ENCODE measurements at places on chromosomes 5 and 9.

DNA sequence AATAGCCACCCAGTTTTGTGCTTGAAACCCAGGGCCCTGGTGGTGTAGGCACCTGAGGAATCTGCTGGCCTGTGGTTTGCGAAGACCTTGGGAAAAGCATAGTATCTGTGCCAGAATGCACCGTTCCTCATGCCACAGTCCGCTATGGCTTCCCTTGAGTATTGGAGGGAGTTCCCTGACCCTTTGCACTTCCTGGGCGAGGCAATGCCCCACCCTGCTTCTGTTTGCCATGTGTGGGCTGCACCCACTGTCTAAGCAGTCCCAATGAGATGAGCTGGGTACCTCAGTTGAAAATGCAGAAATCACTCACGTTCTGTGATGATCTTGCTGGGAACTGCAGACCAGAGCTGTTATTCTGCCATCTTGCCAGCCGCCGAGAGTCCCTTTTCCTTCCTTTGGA is 483.5 kb downstream of the AGTPBP1 start:
- DNase-seq, result no peak

DNA sequence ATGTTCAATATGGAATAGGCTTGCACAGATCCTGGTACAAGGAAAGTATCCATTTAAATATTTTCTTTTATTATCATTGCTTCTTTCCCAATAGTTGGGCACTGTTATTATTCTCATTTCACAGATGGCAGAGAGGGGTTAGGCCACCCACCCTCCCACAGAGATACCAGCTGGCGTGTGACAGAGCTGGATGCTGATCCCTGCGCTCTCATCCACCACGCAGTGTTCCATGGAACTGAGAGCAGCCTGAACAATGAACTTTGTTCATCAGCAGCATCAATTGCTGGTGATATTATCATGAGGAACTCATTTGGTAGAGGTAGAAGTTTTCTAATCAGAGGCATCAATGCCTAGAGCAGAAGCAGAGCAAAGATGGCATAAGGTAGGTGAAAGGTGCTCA is 227.9 kb downstream of the ESM1 start:
- DNase-seq, result no peak

GRCh38 chr9:34591248-34591916 is 1.9 kb upstream of the CNTFR start:
- peak; percentile 49 for DNase-seq

- DNase-seq, result no peak
Observed at GRCh38 chr5:138874771-138875551, at the start of gene LRRTM2. Gene LRRTM2, minus strand, starts transcription at chr5:138875335. Its CDS starts 424 bp downstream, at chr5:138874911.
